Stimulated activated CD4-positive, alpha-beta T cell treated with anti-CD3 and anti-CD28 coated beads, Interleukin-2, amount 100 ng/mL, for 24 hours (primary cell): ENCODE measurements at places on chromosomes 6 and 20.

DNA sequence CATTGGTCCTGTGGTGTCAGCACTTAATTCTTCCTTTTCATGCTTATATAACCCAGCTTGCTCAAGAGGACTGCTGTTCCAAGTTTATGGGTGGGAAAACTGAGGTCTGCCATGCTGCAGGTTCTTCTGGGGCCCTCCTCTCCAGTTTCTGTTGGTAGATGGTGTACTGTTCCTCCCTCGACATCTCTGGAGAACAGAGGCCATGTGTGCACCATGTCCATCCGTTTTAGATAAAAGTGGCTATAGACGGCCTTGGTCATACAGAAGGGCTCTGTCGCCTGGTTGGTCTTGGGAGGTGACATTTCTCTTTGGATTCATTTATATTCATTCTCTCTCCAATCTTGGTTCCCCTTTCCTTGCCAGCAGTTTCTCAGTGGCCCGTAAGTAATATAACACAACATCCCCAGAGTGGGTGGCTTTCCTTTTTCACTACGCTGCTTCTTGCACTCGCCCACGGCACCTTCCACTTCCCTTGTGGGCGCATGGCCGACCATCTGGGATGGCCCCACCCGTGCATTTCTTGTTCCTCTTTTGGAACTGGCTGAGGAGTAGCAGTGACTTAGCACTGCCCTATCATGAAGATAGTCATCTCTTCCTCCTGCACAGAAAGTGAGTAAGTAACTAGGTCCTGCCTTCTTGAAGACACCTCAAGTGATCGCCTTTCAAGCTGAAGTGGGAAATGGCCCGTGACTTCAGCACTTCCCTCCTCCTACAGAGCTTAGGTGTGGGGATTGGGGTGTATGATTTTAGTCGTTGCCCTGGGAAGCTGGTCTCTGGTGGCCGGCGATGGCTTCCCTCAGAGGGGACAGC lies 94.2 kb downstream of the RREB1 start:
- peak; percentile 33 for DNase-seq

GRCh38 chr6:106359959-106360409 lies 533 bp upstream of the CRYBG1 start:
- DNase-seq = no peak

GRCh38 chr6:130973521-130974277 lies 89.3 kb downstream of the EPB41L2 start:
- DNase-seq = no peak

GRCh38 chr6:81073318-81073717 lies 679.2 kb downstream of the TENT5A start:
- no peak for DNase-seq

DNA sequence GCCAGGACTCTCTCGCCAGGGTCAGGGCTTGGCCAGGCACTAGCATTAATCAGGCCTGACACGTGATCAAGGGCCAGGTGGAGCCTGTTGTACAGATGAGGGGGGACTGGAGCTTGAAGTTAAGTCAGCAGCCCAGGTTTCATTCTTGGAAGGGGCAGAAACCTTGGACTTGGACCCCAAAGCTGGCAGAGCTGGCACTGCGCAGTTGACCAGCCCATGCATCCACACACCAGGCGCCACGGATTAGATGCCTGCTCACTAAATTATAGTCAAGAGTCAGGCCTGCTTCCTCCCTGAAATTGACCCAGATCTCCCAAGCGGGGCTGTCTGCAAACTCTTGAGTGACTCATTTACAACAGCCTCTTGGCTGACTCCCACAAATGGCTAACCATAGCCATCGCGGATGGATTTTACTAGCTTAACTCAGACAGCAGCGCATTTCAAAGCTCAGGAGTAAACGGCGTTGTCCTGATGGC lies 4.1 kb upstream of the TAF4 start:
- no peak for DNase-seq

GRCh38 chr6:30855429-30856075 lies 28.8 kb upstream of the DDR1 start:
- no peak for DNase-seq

DNA sequence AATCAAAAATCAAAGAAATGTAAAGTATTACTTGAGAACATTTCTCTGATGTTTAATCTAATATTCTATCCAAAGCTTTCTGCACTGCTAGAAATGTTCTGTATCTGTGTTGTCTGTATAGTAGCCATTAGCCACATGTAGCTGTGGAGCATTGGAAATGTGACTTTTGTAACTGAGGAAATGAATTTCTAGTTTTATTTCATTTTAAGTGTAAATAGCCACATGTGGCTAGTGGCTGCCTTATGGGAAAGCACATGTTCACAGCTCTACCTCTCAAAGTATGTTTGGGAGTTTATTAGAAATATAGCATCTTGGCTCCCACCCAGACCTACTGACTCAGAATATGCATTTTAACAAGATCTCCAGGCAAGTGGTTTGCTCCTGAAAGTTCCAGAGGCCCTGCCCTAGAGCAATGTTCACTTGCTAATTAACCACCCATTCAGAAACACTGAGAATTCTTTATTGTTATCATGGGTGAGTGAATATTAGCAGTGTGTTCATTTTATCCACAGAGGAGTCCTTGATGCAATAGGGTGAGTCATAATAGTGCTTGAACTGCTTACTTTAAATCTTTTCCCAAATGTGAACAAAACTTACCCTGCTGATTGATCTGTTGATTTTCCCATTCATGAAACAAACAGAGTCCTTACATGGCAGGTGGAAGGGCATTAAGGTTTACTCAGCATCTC lies 282.7 kb downstream of the PLCB1 start:
- DNase-seq = no peak

DNA sequence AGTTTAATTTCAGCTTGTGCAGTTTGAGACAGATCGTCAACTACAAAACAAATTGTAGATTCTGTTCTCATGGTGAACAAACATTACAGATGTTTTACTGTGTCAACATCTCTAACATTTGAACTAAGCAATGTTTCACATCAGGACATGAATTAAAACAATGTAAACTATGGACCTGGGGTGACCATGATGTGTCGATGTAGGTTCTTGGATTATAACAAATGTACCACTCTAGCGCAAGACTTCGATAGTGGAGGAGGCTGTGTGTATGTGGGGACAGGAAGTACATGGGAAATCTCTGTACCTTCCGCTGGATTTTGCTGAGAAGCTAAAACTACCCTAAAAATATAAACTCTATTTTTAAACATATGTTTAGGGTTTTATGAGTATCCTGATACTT lies 17.1 kb downstream of the HIVEP2 start:
- no peak for DNase-seq

GRCh38 chr6:167583412-167583811 lies 243.3 kb upstream of the AFDN start:
- no peak for DNase-seq

DNA sequence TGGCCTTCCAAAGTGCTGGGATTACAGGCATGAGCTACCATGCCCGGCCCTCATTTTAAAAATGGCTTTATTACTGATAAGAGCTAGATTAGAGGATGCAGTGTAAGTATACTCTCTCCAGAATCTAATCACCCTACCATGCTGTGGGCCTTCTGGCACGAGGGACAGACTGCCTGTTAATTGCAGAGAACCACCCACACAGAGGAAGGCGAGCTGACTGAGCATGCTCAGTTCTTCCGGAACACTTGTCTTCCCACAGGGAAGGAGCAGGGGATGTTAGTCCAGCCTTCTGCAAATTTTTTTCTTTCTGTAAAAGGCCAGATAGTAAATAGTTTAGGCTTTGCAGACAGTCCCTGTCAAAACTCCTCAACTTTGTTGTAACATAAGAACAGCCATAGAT lies 48.9 kb downstream of the ALDH5A1 start:
- DNase-seq = no peak

DNA sequence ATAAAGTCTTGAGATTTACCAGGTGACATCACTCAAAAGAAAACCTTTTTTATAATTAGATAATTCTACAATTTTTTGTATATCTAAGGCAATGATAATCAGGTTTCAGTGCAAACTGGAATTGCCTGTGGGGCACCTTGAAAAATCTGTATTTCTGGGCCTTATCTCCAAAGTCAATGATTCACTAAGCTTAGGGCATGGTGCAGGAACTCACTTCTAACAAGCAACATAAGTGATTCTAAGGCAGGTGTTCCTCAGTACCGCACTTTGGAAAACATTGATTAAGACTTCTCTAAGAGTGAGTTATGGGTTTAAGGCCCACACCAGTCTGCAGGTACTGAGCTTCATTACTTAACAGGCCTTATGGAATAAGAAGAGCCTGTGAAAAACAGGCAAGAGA lies 115.3 kb downstream of the COL12A1 start:
- DNase-seq = no peak

DNA sequence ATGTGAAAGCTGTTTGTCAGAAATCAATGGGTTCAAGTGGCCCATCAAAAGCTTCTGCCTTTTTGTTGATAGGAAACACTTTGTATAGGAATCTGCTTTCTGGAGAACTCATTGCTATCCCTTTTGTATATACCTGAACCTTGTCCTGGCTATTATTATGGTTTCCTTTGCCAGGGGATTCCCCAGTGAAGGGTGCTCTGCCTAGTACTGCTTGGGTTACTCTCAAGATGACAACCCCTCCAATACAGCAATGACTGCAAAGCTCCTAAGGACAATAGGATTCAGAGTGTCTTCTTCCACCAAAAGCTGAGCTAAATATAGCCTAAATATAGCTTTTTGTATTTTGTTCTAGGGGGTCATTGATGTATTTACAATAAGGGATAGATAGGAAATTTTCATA lies 54.0 kb upstream of the PTPRK start:
- DNase-seq = no peak

DNA sequence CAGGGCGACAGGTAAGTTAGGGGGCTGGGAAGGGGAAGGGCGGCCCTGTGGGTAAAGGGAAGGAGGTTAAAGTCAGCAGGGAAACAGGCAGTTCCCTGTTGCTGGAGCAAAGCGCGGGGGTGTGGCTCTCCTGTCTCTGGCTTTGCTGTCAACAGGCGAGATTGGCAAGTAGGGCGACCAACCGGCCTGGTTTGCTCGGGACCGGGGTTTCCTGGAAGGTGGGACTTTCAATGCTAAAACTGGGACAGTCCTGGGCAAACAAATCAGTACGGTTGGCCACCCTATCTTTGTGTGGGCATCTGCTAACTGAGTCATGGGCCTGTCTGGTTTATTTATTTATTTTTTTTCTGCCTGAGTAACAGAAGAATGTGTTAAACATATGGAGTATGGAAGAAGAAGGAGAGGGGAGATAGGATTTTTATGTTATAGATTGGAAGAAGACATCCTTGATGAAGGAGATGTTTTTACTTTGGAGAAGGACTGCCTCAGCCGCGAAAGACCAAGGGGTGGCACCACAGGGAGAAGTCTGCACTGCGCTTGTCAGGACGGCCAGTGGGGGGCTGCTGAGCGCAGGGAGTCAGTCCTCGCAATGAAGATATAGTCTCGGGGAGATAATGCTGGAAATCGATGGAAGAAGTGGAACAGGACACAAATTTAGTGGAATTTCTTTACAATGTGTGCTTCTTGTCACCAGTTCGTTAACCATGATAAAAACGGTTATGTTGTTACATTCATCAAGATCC lies 43.4 kb upstream of the ESR1 start:
- DNase-seq = peak; percentile 53

GRCh38 chr6:20227350-20227749 lies 15.1 kb upstream of the MBOAT1 start:
- no peak for DNase-seq

DNA sequence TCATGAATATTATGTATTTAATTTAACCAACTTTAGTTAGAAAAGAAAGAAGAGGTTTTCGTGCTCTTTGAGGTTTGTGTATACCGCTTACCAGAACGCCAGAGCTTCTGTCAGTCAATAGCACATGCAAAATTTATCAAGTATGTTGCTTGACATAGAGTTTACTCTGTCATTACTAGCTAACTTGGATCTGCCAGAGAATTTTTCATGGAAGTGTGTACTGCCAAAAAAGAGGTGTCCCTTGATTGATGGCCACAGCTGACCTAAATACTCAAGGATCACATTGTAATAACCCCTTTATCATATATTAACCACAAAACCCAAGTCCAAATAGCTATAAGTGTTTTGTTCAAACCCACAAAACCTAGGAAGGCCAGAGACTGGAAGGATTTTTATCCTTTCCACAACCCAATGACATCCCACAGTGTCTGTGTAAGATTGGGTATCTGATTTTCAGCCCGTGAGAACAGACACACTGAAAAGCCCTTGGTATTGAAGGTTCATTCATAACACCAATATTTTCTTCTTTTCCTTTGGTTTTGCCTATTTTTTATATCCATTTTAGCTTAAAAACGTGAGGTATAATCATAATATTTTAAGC lies 194.0 kb upstream of the EYA4 start:
- no peak for DNase-seq

DNA sequence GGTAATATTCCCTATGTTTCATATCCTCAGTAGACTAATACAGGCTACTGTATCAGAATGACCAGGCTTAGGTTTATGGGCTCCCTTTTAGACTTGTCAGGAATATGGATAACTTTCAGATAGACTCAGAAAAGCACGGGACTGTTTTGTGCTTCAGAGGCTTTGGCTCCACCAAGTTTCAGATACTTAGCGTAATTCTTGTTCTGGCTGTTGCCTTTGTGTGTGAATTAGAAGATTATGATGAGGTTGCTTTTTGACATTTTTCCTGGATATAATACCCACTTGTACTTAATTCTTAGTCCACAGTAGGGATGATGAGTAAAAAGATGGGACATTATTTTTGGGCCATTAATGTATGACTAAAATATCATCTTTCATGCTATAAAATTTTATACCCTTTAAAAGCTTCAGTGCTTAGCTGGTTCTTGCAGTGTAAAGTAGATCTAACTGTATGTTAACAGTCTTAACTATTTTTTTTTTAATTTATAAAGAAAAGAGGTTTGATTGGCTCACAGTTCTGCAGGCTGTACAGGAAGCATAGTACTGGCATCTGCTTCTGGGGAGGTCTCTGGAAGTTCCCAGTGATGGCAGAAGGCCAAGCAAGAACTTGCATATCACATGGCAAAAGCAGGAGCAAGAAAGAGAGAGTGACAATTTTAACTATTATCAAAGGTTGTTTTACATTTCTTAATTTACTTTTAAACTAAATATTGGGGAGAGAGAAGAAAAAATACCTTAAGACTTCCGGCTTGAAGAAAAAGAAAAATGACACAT lies 120.7 kb downstream of the ZFAND3 start:
- no peak for DNase-seq

GRCh38 chr6:135158397-135158796 lies 22.7 kb upstream of the MYB start:
- DNase-seq = no peak

- DNase-seq = no peak
These were observed 37.8 kb upstream of the STX16 start for GRCh38 chr20:58613061-58613854.

DNA sequence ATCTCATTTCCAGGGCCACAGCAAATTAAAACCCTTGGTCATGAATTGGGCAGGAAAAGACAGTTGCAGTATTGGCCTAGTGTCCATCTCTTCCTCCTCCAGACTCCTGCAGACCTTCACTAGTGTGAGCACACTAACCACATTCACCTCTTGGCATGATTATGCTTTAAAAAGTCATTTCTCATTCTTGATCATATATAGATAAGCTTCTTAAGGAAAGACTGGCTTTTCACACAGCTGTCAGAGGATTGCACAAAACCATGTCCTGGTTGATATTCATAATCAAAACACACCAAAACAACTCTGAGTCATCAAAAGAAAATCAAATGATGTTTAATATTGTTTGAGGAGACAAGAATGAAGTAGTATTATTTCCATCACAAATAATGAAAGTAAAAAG lies 52.1 kb downstream of the TMEM200A start:
- no peak for DNase-seq

GRCh38 chr6:106534564-106534982 lies 94.7 kb downstream of the RTN4IP1 start:
- DNase-seq = peak; percentile 57
